Smooth muscle cell of bladder (primary cell): ENCODE measurements at places on chromosomes 1 and 21. TPM values are rescaled to one million over a fixed set of nuclear protein-coding genes. Genes with fewer than 3 reads are reported as not detected.

Gene OLIG2
- total RNA-seq, result not detected in 2 replicates

Gene SYT2
- total RNA-seq, result under 0.01 TPM in 1 of 2 replicates, not detected in the other

Gene LCK
- total RNA-seq, result not detected in 2 replicates

Gene TMEM82
- total RNA-seq, result not detected in 2 replicates

Gene TMEM200B
- 10.1 and 13.4 TPM in 2 replicates for total RNA-seq

Gene ACKR1
- not detected in 2 replicates for total RNA-seq

Gene FAM131C
- total RNA-seq, result under 0.01 and 0.09 TPM in 2 replicates
